Stimulated activated CD4-positive, alpha-beta T cell treated with anti-CD3 and anti-CD28 coated beads, Interleukin-1b, Interleukin-23, amount 100 ng/mL, for 48 hours (primary cell): ENCODE measurements at places on chromosomes 3 and 15.

- no peak for DNase-seq
Measured at GRCh38 chr3:147416931-147417330, 7.8 kb downstream of the ZIC1 start.

GRCh38 chr3:152151216-152151876, 117.4 kb upstream of the MBNL1 start:
- no peak for DNase-seq

DNA sequence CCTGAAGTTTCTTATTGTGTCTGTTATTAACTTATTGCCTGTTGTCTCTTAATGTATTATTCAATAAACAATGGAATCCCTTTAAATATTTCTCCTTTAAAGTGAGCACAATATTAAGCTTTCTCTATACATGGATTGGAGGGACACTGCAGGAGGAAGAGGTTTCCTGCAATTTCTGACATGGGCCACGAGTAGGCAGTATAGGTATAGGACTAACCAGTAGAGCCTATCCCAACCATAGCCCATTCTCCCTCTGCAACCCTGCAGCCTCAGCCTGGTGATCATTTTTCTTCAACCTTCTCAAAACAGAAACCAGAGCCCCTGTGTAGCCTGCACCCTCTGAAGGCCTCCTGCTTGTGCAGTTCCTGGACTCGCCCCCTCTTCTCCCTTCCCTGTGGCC, 124.8 kb downstream of the NEK10 start:
- no peak for DNase-seq

GRCh38 chr3:127717357-127718244, 44.8 kb downstream of the ABTB1 start:
- no peak for DNase-seq

DNA sequence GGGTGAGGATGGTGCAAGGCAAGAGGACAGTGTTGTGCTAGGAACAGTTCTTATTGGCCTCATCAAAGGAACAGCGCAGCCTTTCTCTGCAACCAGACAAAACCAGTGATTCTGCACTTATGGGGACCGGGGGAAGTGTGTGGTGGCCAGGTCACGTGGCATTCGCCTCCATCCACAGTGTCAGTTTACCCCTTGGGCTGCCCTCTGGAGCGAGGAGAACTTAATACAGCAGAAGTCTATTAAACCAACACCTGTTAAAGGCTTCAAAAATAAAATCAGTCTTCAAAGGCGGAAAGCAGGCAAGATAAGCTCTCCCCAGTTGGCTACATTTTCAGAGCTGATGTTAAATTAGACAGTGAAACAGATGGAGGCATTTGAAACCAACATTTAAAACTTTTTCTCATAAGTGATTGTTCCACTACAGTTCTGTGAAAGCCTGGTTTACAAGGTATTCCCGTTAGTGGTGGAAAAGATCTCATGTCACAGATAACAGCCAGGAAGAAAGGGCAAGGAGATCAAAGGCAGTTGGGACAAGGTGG, 75.2 kb downstream of the LRIG1 start:
- no peak for DNase-seq

DNA sequence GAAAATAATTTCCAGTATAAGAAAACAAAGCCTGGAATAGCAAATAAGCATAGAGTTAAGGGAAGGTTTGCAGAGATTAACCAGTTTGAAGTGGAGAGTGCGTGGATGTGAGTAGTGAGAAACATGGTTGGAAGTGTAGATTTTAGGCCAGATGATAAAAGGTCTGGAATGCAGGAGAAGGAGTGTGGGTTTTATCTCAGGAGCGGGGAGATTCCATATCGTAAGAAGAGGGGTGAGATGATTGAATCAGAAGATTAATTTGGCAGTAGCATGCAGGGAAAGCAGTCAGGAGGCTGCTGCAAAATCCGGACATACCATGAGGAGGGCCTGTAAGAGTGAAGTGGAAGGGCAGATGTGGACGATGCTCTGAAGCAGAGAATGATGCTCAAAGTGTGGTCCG, 13.7 kb downstream of the PPARG start:
- DNase-seq = no peak

GRCh38 chr15:101258238-101259144, 6.6 kb upstream of the CHSY1 start:
- no peak for DNase-seq

- no peak for DNase-seq
Measured at GRCh38 chr3:38647217-38647970, 2.1 kb downstream of the SCN5A start.

GRCh38 chr3:195256639-195257453, 14.1 kb downstream of the XXYLT1 start:
- no peak for DNase-seq

GRCh38 chr15:87743562-87743961, 513.0 kb downstream of the NTRK3 start:
- DNase-seq = no peak

GRCh38 chr3:133451309-133451708, 51.5 kb downstream of the BFSP2 start:
- no peak for DNase-seq

DNA sequence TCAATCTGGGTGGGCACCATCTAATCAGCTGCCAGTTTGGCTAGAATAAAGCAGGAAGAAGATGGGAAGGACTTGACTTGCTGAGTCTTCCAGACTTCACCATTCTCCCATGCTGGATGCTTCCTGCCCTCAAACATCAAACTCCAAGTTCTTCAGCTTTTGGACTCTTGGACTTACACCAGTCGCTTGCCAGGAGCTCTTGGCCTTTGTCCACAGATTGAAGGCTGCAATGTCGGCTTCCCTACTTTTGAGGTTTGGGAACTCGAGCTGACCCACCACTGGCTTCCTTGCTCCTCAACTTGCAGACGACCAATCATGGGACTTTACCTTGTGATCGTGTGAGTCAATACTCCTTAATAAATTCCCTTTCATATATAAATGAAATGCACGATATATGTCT, 8.6 kb upstream of the LIPC start:
- DNase-seq = no peak

DNA sequence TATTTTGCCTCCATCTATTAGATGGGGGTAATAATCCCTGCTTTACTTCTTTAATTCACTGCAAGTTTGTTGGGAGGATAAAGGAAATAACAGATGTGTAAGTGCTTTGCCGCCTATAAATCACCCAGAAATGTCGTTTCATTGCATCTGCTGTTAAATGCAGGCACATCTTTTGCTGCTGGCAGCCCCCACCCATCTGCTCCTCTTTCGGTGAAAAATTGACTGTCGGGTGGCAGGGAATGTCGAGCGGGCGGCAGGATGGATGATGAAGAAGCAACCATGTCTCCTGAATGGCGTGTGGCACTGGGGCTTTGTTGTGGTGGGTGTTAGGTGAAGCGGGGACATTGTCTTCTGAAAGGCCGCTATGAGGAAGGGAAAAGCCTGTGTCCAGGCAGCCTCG, 543 bp upstream of the REC114 start:
- no peak for DNase-seq

DNA sequence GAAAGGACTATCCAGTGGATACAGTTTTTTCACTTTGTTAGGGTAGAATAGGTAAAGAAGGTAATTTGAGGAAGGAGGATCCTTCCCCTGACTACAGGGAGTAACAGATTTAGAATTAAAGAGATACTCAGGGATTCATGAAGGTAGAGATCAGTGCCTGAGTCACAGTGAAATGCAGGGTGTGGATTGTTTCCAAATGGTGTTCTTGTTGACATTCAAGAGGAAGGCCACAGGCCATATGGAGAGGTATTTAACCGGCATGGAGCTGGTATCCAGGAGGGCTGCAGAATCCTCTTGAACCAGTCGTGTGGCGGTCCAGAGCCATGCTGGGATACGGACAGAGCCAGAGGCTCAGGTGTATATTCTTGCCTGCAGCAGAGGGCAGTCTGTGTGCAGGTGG, 28.2 kb downstream of the GYG1 start:
- no peak for DNase-seq

GRCh38 chr3:76888856-76889255, 151.0 kb upstream of the ROBO2 start:
- DNase-seq = no peak

- no peak for DNase-seq
Measured at GRCh38 chr3:29079358-29079757, 201.5 kb upstream of the RBMS3 start.

- no peak for DNase-seq
Measured at GRCh38 chr15:20344601-20345400, 196.8 kb downstream of the GOLGA6L6 start.

DNA sequence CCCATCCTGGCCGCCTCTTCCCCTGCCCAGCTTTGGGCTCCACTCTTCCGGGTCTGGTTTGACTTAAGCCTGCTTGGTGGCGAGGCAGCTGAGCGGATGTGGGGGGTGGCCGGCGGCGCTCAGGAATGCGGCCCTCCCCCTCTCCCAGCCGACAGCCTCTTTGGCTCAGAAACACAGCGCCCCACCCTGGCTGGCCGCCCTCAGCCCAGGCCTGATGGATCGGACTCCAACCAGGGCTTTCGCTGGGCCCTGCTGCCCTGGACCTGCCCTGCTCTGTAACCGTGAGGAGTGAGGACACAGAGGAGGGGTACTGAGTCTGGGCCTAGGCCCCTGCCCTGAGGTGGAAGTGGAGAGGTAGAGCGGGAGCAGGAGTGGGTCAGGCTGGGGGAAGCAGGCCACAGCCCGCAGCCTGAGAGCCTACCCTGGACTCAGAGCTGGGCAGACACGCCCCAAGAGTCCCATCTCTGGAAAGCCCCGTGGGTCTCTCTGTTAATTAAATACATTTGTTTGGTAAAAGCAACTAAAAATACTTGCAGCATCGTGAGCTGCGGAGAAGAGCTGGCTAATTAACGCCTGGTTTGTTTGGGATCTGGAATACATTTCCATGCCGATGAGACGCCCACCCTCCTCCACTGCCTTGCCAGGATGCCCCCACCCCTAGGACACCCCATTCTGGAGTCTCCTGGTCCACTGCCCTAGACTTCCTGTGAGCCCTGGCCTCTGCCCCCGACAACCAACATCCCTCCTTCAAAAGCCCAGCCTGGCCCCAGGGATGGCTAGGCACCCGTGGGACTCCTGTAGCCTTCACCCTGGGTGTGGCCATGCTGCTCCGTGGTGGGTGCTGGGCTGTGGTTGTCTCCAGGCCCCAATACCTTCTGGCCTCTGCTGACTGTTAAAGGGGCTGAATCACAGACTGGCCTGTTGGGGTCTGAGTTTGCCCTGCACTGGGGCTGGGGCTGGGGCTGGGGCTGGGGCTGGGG, 19.6 kb downstream of the PLXNA1 start:
- no peak for DNase-seq

DNA sequence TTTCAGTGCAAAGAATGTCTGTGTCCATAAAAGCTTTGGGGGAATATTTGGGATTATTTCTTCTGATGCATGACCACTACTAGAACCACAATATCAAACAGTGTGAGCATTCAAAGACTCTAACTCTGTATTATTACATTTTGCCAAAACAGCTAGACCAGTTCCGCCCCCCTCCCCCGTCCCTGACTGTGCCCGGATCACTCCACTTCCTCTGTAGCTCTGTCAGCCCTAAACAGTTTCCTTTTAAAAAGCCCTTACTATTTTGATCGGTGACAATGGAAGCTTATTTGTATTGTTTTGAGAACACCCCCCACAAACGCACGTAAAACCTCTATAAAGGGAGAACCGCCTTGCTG, 36.6 kb upstream of the EPHB3 start:
- no peak for DNase-seq

GRCh38 chr3:87811953-87812352, 246.9 kb downstream of the CGGBP1 start:
- no peak for DNase-seq

GRCh38 chr3:57169108-57169507, 4.0 kb upstream of the IL17RD start:
- DNase-seq = no peak

DNA sequence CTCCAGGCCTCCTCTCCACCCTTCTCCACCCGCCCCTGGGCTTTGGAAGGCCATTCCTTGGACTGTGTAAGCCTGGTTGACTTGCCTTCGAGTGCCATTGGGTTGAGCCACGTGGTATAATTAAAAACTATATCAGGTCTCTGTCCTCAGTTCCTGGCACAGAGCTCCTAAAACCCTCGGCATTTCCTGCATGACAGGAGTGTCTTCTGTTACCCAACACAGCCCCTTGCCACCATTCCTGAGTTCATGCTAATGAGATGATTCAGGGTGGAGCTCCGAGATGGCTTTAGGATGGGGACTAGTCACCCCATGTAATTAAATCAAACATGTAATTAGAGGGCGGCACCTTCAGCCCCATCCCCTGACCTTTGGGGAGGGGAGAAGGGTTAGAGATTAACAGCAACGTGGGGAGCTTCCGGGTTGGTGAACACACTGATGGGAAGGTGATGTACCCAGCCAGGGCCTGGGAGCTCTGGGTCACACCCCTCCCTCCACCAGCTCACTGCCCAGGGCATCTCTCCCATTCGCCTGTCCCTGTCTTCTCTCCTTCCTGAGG, 256.4 kb downstream of the FAM43A start:
- DNase-seq = no peak

DNA sequence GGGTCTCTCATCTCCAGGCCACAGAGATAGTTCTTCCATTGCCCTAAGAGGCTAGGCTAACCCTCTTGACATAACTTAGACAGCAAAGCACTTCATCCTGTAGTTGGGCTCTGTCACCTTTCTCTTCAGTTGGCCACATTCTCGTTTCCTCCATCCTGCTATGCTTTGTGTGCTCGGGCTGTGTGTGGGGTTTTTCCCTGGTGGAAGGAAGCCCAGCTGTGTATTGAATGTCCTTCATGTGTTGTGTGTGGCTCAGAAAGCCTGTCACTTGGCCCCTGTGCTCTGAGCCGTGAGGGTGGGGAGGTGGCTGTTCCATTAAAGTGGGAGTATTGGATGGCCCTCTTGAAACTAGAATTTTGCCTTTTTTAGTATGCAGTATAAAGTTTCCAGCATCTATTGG, 8.8 kb upstream of the EXOG start:
- no peak for DNase-seq

GRCh38 chr15:60916679-60917460, 312.2 kb downstream of the RORA start:
- peak; percentile 87 for DNase-seq

DNA sequence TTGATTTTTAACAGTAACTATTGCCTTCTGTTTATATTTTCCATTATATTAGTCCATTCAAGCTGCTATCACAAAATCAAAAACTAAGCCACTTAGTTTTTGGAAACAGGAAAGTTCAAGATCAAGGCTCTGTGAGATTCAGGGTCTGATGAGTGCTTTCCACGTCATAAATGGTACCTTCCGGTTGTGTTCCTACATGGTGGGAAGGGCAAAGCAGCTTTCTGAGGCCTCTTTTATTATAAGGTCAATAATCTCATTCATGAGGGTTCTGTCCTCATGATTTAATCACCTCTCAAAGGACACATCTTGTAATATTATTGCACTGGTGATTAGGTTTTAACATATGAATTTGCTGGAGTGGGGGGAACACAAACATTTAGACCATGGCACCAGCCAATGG, 152.0 kb downstream of the VGLL3 start:
- no peak for DNase-seq
